ENCODE measurements at places on chromosomes 1 and 21. TPM values are rescaled to one million over a fixed set of nuclear protein-coding genes. Genes with fewer than 3 reads are reported as not detected.

Gene TEX50
- not detected for total RNA-seq

Gene TTC3
- 105 TPM for total RNA-seq

Gene DNAI4
- 24.2 TPM for total RNA-seq

Gene GPX7
- total RNA-seq: 21.0 TPM

Gene CD53
- total RNA-seq: 38.3 TPM

Gene FMOD
- total RNA-seq: 353 TPM

Gene CHIA
- not detected for total RNA-seq

Gene ARTN
- 1.8 TPM for total RNA-seq

DNA sequence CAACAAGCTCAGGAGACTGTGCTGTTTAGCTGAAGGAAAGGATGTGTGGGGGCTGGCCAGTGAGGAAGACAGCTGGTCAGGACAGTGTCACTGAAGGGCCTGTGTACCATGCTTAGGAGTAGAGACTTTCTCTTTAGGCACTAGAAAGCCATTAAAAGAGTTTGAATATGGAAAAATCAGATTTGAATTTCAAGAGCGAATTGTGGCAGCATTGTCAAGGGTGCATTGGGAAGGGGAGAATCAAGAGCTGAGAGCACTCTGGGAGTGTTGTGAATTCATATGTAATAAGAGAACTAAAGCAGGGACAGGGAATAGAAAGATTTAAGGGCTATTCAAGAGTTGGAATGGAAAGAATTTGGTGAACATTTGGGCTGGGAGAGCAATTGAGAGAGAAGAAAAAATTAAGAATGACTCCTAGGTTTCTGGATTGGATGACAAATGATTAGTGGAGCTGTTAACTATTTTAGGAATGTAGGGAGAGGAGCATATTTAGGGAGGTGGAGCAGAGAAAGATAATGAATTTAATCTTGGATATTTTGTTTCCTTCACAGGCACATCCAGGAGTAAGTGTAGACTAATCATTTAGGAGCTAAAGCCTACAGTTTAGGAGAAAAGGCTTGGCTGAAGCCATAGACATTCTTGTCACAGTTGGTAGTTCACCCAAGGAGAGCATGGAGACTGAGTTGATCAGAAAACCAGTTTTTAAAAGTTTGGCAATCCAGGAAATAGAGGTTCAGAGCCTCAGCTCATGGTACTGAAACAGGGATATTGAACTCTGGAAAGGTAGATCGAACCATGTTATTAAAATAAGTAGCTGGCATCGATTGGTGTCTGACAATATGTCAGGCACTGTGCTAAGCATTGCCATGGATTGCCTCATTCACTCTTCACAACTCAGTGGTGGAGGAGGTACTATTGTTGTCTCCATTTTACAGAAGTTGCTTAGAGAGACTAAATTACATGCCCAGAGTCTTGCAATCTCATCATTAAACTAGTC lies 23.1 kb upstream of the TOR3A start:
- no peak overlapping the region for H3K27ac ChIP-seq
- H3K4me3 ChIP-seq: no peak overlapping the region
- no peaks in the 10 kb centered on the region for H3K4me1 ChIP-seq
- H3K36me3 ChIP-seq: no peaks in the 10 kb centered on the region

- H3K27me3 ChIP-seq: no peaks in the 10 kb centered on the region
- DNase-seq: peak; percentile 71
- peak overlapping the region; percentile 74 for H3K4me3 ChIP-seq
- H3K36me3 ChIP-seq: no peaks in the 10 kb centered on the region
- H3K4me1 ChIP-seq: no peaks in the 10 kb centered on the region
Observed at GRCh38 chr21:41765973-41766882, 624 bp downstream of the RIPK4 start.

DNA sequence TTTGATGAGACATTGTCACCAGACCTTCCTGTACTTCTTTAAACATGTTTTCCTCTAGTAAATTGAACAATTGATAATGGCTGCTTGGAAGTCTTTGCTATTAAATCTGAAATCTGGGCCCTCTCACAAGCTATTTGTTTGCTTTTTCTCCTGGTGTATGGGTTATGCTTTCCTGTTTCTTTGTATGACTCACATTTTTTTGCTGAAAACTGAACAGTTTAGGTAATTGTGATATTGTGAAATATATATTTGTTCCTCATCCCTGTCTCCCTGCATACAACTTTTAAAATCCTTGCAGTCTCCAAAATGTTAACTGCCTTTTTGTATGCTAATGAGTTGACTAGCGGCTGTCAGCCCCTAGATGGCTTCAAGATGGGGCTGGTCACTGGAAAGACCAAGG lies 61.6 kb downstream of the MAP3K21 start:
- no peak overlapping the region for H3K27ac ChIP-seq
- H3K4me1 ChIP-seq: no peaks in the 10 kb centered on the region
- H3K36me3 ChIP-seq: no peaks in the 10 kb centered on the region
- no peak for DNase-seq

GRCh38 chr1:43766086-43766784 lies 58.9 kb downstream of the ST3GAL3 start:
- no peak overlapping the region for H3K27ac ChIP-seq
- H3K4me1 ChIP-seq: peaks cover 3% of the 10 kb centered on the region
- H3K36me3 ChIP-seq: no peaks in the 10 kb centered on the region
- no peaks in the 10 kb centered on the region for H3K27me3 ChIP-seq
- no peak overlapping the region for H3K4me3 ChIP-seq
- DNase-seq: no peak

GRCh38 chr1:29959356-29959755 lies 723.0 kb downstream of the PTPRU start:
- DNase-seq: no peak
- no peak overlapping the region for H3K4me3 ChIP-seq

- H3K27me3 ChIP-seq: no peaks in the 10 kb centered on the region
- H3K36me3 ChIP-seq: no peaks in the 10 kb centered on the region
- H3K27ac ChIP-seq: no peak overlapping the region
- H3K4me1 ChIP-seq: no peaks in the 10 kb centered on the region
- no peak for DNase-seq
Observed at GRCh38 chr1:111030590-111030989, 66.9 kb upstream of the LRIF1 start.

- H3K36me3 ChIP-seq: peaks cover 5% of the 10 kb centered on the region
- H3K4me1 ChIP-seq: no peaks in the 10 kb centered on the region
- H3K27ac ChIP-seq: no peak overlapping the region
- no peak overlapping the region for H3K4me3 ChIP-seq
- H3K27me3 ChIP-seq: no peaks in the 10 kb centered on the region
Observed at GRCh38 chr1:16605213-16605525, 8.2 kb downstream of the NBPF1 start.

DNA sequence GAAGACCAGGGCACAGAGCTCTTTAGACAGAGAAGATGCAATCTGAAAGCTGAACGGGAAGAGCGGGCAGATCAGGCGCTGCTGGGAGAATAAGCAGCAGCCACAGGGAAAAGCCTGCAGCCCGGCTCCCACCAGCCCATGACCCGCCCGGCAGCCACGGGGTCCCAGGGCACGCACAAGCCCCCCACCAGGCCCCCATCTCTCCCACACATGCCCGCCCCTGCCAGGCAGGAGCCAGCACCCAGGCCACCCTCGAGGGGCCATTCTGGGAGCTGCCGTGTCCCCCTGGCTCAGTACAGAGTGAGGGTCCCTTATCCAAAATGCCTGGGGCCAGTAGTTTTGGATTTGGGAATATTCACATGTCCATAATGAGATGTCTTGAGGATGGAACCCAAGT lies 16.3 kb downstream of the SLC19A1 start:
- peak; percentile 32 for DNase-seq
- no peak overlapping the region for H3K4me3 ChIP-seq
- no peaks in the 10 kb centered on the region for H3K36me3 ChIP-seq
- no peaks in the 10 kb centered on the region for H3K27me3 ChIP-seq

GRCh38 chr1:245177071-245177900 lies 22.5 kb downstream of the KIF26B start:
- H3K4me1 ChIP-seq: no peaks in the 10 kb centered on the region
- DNase-seq: no peak
- no peak overlapping the region for H3K27ac ChIP-seq
- no peaks in the 10 kb centered on the region for H3K36me3 ChIP-seq

DNA sequence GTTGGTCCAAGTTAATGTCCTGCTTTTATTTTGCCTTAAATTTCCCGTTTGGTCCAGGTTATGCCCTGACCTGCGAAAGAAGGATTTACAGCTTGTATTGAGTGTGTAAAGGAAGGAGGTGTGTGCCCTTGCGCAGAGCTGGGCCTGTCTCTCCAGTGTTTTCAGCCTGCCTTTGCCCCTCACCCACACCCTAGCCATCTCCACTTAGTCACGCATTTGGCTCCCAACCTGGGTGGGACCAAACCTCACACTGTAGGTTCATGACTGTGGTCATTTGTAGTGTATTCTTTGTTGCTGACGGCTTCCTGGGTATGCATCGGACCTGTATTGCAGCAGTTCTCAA lies 572 bp upstream of the SRSF10 start:
- H3K27me3 ChIP-seq: no peaks in the 10 kb centered on the region
- H3K4me1 ChIP-seq: peaks cover 7% of the 10 kb centered on the region
- peak overlapping the region; percentile 89 for H3K27ac ChIP-seq
- no peaks in the 10 kb centered on the region for H3K36me3 ChIP-seq
- DNase-seq: no peak

DNA sequence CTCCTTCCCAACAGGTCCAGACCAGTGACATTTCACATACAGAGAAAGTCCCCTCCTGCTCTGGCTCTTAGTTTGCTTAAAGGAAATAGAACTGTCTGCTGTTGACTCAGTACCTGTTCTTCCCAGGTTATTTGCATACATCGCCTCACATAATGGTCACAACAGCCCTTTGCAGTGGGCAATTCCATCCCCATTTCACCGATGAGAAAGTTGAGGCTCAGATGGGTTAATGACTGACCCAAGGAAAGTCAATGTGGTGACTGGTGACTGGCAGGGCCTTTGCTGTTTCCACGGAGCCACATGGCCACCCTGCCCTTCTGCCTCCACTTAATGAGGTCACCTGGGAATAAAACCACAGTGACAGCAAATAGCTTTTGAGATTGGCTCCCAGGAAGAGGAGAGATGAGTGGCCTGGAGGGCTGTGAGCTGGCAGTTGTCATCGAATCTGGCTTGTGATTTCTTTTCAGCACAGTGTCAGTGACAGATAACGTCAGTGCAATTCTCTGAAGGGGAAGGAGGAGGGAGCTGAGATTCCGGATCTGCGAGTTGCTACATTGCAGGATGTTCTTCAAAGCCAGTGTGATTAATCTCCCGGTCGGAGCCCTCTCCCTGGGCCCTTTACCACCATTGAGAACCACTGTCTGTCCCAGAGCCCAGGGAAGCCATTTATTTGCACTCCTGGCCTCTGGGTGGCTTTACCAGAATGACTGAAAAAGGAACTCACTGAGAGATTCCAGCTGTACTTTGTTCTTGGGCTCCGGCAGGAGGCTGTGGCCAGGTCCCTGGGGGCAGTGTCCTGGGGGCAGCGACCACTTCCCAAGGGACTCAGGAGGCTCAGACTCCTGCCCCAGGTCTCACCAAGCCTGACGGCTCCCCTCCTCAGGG lies 117.2 kb downstream of the CNIH3 start:
- H3K36me3 ChIP-seq: no peaks in the 10 kb centered on the region
- DNase-seq: no peak
- no peak overlapping the region for H3K4me3 ChIP-seq
- no peak overlapping the region for H3K27ac ChIP-seq
- no peaks in the 10 kb centered on the region for H3K27me3 ChIP-seq

DNA sequence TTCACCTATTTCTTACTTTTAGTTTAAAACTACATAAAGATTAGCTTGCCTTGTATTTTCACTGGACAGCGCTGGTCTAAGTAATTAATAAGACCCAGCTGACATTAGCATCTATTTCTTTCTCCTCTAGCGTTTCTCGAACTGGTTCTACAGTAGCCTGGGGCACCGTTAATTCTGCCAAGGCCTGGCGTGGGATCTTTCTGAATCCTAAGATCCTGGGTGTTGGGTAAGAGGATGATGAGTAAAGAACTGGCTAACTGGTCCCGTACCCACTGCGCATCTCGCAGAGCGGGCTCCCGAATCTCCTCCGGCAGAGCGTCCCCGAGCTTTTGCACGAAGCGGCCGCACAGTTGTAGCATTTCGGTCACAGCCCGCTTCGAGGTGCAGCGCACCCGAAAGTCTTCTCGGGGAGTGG lies 309 bp downstream of the NSL1 start:
- H3K4me1 ChIP-seq: no peaks in the 10 kb centered on the region
- DNase-seq: no peak
- peak overlapping the region; percentile 98 for H3K4me3 ChIP-seq
- no peaks in the 10 kb centered on the region for H3K36me3 ChIP-seq
- H3K27ac ChIP-seq: peak overlapping the region; percentile 39

GRCh38 chr21:42777064-42777756 lies 102.1 kb downstream of the WDR4 start:
- H3K27me3 ChIP-seq: no peaks in the 10 kb centered on the region
- no peak overlapping the region for H3K4me3 ChIP-seq
- no peak for DNase-seq
- H3K4me1 ChIP-seq: no peaks in the 10 kb centered on the region
- H3K27ac ChIP-seq: no peak overlapping the region

- H3K27me3 ChIP-seq: no peaks in the 10 kb centered on the region
- no peaks in the 10 kb centered on the region for H3K4me1 ChIP-seq
- no peak overlapping the region for H3K27ac ChIP-seq
- H3K4me3 ChIP-seq: no peak overlapping the region
- peak; percentile 26 for DNase-seq
- H3K36me3 ChIP-seq: no peaks in the 10 kb centered on the region
Observed at GRCh38 chr1:7613106-7613850, 157.8 kb upstream of the VAMP3 start.

DNA sequence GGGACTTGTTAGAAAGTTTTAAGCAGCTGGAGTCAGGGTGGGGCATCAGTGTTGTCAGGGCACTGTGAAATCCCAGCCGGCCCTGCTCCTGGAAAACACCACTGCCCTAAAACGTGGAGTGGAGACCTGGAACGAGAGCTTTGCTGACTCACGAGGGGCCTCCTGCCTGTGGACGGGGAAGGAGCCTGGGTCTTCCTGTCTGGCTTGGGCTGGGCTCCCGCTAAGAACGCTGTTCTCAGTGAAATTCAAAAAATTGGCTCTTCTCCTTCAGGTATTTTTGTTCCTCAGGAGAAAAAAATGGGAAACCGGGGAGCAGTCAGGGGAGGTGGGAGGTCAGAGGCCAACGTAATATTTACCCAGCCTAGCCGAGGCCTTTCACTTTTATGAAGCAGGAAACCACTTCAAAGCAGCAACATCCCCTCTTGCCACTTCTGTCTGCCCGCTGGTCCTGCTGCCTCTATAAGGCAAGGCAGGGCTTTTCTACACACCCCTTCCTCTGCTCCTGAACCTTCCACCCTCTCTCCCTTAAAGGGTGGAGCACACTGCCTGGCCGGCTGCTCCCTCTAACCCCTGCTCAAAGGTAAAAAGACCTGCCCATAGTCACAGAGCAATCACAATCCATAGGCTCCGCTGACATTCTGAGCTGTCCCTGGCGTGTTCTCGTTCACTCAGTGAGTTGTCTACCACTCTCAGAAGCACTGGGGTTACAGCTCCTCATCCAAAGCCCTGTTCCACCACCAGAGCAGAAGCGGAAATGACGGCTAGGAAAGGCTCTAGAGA lies 8.0 kb downstream of the PLXNA2 start:
- no peak overlapping the region for H3K27ac ChIP-seq
- peak; percentile 79 for DNase-seq

Measured in aorta (tissue), 5 donors.